ENCODE measurements at places on chromosomes 5 and 9.

DNA sequence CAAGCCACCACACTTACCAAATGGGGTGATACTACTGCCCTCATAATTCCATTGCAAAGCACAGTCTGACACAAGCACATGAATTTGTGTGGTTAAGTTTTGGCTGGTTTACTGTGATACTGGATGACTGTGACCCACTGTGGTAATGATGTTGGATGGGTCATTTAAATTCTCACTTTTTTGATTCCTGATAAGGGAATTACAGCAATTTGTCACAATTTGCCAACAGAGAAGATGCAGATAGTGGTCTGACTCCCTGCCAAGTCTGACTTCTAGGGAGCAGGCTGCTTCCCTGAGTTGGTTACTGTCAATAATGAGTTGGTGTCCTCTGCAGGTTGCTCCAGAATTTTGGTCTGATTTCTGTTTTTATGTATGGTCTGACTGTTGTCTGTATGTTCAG lies 731.9 kb downstream of the MTRR start:
- DNase-seq: no peak

DNA sequence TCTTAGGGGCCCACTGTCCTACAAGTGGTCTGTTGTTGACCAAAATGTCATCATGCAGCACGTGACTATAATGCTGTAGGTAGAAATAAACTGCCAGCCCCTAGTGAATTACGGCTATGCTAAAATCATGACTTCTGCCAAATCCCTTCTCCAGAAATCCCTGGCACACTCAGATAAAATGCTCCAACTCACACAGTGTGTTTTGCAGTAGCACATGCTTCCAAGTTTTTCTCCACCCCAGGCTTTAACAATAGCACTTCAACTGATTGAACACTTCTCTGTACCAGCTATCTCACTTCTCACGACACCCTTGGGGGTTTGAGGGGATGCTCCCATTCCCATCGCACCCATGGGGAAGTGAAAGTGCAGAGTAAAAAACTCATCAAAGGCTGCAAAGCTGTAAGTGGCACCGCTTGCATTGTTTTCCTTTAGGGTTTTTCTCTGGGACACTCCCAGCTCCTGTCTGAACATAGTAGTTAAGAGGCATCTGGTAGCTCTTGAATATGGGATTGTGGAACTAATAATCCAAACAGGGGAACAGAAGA lies 151.0 kb upstream of the SLC24A2 start:
- DNase-seq: no peak

GRCh38 chr5:1930501-1930879 lies 47.8 kb upstream of the IRX4 start:
- DNase-seq: no peak

DNA sequence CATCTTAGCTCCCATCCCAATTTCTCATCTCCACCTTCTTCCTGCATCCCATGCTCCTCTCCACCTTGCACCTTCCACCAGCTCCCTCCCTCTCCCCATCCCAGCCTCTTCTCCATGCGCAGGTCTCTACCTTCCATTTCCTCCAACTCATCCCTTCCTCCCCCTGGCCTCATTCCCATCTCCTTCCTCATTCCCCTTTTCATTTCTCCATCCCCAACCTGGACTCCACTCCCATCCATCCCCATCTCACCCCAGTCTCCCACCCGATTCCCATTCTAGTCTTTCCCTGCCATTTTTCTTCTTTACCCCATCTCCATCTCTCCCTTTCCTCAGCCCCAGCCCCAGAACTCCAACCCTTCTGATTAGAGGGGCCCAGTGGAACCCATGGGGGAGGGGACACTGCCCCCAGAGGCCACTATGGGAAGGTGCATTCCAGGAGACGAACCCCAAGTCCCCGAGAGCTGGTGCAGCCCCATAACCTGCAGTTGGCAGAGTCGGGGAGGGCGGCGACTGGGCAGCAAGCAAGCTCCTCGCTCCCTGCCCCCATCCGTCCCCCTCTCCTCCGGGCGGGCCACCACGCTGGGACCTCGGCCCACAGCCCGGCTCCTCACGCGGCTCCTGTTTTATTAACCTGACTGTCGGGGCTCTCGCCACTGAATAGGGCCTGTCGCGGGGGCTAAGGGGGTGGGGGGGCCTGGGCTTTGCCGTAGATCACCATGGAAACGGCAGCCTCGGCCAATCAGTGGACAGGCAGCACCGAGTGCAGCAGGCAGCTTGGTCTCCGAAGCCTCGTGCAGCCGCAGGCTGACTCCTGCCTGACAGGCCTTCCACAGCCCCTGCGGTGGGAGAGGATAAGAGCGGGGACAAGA lies 66.7 kb downstream of the PCDH1 start:
- DNase-seq: peak; percentile 3

DNA sequence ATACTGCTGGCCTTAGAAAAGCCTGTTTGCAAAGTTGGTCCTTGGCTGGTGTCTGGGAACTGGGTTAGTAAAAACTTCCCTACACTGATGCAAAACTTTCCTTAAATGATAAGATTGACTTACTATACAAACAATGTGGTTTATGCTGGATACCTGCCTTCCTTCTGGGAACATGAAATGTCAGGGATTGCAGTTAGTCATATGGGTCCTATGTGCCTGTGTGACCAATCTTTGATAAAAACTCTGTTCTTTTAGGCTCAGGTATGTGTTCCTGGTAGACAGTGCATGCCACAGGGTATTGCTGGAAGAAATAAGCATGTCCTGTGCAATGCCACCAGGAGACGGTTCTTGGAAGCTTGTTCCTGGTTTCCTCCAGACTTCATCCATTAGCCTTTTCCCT lies 173.3 kb downstream of the RMI1 start:
- DNase-seq: no peak

DNA sequence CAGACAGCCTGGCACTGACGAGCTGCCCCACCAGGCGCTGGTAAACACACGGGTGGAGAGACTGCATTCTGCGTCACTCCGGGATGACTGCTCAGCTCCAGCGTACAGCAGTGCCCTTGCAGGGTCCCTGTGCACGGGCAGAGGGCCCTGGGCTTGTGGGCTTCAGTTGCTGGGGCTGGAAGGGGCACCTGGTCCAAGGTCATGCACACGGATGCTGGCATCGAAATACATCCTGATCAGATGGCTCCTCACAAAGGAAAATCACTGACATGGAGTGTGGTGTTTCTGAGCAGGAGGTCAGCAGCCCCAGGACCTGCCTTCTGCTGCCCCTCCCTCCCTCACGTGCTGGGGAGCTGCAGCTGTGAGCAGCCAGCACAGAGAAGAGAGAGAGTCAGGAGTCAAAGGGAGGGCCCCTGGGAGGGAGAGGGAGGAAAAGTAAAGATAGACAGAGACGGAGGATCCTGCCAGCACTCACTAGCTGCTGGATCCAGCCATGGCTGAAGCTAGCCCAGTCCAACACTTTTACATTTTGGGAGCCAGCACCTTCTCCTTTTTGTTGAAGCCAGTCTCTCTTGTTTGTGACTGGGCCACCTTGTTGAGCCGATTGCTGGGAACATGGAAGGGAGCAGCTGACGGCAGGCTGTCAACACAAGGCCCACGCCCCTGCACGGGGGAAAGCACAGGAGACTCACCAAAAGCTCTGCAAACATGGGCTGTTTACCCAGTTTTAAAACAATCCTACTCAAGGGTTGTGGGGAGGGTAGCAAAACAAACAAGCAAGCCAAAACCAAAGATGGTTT lies 166.5 kb upstream of the PHYKPL start:
- no peak for DNase-seq

DNA sequence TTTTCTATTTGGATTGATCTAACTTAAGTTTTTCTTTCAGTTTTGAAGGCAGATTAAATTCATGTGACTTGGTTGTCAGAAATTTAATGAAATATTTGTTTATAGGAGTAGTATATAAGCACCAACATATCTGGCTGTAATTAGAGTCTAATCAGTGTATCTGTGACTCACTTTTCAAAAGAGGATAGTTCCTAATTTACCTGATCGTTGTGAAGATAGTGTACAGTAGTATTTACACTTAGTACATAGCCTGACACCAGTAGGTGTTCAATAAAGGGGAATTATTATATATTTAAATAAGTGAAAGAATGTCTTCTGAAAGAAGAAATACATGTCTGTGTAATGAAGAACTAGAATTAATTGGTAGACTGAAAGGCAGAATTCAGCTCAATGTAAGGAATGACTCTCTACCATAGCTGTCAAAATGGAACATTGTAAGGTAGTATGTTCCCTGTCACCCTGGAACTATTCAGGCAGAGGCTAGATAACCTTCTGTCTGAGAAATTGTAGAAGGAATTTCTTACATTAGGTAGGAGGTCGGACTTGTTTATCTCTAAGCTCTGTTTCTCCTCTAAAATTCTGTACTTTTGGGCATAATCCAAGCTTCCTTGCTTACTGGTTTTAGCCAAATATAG lies 8.6 kb downstream of the TGFBR1 start:
- DNase-seq: no peak

DNA sequence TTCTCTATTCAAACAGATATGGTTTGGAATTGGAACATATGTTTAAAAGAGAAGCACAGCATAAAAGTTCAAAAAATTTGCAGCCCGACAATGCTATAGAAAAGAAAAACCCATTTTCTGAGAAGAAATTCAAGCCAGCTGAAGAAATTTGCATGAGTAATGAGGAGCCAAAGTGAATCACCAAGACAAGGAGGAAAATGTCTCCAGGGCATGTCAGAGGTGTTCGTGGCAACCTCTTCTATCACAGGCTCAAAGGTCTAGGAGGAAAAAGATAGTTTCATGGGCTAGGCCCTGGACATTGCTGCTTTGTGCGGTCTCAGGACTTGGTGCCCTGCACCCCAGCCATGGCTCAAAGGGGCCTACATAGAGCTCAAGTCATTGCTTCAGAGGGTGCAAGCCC lies 134.8 kb upstream of the ADAMTS16 start:
- no peak for DNase-seq

DNA sequence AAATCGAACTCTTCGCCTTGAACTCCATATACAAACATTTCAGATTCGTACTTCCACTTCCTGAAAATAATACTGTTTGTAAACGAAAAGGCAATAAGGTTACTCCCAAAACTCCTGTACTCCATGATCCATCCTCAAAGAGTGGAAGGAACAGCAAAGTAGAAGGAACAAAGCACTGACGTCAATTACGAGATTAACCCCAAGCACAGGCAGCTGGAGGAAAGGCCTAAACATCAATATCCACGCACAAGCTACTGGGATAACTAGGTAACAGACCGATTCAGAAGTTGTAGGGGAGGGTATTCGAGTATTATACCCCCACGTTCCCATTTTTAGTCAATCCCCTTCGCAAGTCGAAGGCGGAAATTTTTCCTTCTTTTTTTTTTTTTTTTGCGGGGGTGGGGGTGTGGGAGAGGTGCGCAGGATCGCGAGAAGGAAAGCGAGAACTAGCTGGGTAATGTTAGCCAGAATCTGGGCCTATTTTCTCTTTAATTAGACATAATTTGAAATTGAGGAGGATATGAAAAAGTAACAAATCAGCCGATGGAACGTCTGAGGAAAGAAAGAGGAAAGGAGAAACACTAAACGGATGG lies 909 bp downstream of the AFF4 start:
- DNase-seq: no peak

- no peak for DNase-seq
These were observed 166.1 kb downstream of the DROSHA start for GRCh38 chr5:31365776-31366175.

Measured in activated T-cell treated with anti-CD3 and anti-CD28 coated beads for 24 hours (primary cell).